Caudate nucleus (tissue), 63 donors: ENCODE measurements at places on chromosomes 16 and 17.
A peak's percentile ranks its signal among the peaks of the same experiment; 100 is the strongest.

DNA sequence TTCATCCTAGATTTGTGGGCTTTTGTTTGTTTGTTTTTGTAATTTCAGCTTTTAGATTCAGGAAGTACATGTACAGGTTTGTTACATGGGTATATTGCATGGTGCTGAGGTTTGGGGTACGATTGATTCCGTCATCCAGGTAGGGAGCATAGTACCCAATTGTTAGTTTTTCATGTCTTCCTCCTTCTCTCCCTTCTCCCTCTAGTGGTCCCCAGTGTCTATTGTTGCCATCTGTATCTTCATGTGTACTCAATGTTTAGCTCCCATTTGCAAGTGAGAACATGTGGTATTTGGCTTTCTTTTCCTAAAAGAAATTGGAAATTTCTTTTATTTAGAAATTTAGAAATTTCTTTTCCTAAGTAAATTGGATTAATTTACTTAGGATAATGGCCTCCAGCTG lies 37.1 kb upstream of the BCAS3 start:
- no peak for DNase-seq

DNA sequence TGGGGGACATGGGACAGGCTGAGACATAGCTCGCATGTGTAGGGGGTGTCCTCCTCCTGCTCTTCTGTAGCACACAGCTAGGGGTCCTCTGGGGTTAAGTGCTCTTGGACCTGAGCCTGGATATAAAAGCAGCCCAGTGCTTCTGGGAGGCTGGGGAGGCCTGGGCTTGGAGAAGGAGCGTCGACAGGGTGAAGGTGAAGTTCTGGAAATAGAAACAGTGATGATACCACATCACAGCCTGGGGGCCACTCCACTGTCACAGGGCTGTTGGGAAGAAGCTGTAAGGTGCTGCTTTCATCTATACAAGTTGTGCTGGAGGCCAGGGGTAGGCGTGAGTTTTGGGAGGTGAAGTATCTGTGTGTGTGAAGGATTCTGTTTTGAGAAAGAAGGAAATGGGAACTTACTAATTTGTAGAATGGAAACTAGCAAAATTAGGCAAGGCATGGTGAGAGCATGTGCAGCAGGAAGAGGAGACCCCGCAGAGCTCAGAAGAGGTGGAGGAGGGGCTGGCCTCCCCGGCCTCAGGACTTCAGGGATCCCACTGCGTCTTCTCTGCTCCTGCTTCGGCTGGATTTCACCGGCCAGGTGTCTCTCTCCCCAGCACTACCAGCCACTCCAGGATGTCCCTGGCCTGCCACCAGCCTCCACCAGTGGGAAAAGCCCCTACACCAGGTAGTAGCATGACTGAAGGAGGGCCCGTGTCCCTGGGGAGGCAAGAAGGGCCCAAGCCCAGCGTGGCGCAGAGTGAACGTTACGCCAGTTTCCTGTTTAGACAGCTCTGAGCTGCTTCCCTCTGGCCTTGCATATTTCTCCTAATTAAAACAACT lies 19.4 kb downstream of the PLCG2 start:
- DNase-seq: no peak

DNA sequence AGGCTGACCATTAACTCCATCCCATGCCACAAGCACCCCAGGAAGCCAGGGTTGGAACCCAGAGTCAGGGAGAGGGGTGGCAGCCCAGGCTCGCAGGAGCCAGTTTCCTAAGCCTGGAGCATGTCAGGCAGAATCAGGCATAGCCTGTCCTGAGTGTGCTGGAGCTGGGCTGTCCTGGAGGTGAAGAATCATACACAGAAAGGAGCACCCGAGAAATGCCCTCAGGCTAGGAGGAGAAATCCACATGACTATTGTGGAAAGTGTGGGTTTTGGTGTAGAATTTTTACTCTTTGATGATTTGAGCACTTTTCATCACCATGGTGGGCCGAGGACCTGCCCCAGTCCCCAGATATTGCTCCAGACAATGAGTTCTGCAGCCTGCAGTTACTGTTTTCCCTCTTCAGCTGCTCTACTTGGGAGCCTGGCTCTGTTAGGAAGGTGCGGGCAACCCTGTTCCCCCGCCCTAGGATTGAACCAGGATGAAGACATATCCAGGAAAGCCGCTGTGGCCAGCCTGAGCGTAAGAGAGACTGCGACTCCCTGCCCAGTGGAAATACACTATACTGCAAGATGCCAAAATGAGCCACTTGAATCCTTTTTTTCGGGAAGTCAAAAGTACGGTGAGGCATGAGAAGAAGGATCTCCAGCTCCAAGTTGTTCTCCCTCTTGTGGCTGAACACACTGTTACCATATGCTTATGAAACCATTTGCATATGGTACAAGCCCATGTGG lies 29.0 kb upstream of the HEATR6 start:
- DNase-seq: no peak

GRCh38 chr16:88886845-88887521 lies 20.5 kb upstream of the PABPN1L start:
- no peak for DNase-seq

DNA sequence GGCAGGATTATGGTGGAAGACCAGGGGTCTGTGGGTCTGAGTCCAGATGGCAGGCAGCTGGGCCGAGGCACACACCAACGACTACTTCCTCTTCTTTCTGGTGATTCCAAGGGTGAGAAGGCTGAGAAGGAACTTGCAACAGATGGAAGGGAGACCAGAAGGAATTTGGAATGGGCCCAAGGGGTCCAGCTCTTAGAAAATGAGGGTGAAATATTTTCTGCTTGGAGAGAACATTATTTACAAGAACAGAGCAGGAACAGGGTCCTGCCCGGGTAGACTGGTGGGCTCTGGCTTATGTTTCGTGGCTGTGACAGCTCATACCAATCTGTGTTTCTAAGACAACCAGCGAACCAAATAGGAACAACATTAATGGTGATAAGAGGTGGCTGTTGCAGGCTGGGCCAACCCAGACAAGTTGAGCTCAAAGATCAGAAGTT lies 36.6 kb downstream of the CCDC42 start:
- no peak for DNase-seq

DNA sequence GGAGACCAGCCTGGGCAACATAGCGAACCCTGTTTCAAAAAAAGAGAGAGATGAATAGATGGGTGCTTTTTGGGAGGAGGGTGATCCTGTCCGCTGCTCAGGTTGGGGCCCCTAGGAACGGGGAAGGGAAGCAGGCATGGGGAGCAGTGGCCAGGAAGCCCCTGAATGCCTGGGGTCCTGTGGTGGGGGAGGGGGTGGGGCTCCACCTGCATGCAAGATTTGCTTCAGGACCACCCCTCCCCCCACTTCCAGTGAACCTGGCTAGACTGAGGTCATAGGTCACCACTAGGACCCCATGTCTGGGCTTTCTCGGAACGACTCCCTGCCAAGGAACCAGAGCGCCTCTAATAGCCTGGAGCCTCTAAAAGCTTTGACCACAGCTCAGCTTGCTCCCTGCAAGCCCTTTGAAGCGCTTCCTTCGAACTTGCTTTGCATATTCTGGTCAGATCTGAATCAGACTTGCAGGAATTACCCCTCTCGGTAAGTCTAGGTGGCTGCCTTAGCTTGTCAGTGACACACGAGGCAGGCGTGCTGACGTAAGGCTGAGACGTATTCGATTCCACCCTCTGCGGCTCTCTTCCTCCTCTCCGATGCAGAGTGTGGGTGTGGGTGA lies 3.7 kb downstream of the SOCS3 start:
- DNase-seq: peak; percentile 51

DNA sequence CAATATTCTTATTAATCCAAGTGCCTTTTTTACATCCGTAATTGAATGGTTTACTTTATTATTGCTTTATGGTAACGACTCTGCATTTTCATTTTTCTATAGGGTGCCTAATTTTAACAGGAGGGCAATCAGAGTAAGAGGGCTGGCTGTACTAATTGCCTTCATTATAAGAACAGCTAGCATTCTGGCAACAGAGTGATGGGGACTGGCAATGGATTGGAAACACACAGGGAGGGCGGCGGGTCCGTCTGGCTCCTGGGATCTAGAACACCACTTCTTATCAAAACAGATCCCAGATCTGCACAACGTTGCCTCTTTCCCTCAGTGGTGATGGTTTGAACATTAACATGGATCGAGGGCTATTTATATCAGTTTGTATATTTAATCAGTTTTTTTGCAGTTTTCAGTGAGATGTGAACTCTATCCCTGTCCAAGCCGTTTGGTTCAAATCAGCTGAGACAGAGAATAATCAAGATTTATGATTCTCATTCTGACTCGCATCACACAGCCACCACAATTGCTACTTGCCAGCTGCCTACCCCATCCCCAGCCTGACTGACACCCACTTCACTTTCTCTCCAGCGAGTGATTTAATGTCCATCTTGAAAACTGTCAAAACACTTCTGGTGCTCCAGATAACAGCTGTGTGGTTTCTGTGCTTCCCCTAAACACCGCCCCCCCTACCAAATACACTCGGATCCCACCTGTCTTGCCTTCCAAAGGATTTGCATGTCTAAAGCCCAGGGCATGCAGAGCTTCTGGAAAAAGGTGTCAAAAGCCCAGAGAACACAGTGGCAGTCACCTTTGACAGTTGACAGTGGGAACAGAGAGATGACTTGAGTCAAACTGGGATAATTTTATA lies 327.9 kb downstream of the HS3ST4 start:
- no peak for DNase-seq

DNA sequence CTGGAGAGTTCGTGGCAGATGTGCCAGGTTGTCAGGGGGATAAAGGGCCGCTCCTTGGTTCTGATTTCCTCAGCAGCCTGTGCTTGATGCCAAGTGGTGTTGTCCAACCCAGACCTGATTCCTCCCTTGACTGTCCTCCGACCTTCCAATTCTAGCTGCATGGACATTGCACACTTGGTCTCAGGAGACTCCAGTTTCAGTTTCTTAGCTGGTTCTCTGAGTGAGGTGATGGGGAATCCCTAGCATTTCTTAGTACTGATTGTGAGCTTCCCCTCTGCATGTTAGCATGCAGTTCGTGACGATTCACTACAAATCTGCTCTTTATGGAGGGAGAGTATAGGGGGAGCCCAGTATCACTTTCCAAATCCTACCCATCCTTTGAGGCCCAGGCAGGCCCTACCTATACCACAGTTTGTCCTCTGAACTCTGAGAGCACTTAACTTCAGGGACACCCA lies 12.4 kb upstream of the CCR7 start:
- DNase-seq: no peak

- no peak for DNase-seq
Measured at GRCh38 chr16:77696149-77696548, 26.2 kb upstream of the NUDT7 start.

DNA sequence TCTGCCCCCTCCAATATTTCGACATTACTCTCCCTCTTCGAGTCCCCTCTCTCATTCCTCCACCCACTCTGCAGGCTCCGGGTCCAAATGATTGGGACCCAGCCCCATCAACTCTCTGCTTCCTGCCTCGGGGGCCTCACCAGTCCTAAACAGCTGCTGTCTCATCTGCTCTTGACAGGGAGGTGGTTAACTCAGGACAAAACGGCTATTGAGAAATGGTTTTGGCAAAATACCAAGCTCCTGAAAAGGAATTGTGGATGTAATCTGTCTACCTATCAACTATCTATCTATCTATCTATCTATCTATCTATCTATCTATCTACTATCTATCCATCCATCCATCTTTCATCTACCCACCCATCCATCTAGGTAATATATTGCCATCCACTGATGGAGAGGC lies 2.2 kb downstream of the CD300H start:
- no peak for DNase-seq

GRCh38 chr17:33435721-33436301 lies 142.7 kb upstream of the ASIC2 start:
- DNase-seq: no peak

DNA sequence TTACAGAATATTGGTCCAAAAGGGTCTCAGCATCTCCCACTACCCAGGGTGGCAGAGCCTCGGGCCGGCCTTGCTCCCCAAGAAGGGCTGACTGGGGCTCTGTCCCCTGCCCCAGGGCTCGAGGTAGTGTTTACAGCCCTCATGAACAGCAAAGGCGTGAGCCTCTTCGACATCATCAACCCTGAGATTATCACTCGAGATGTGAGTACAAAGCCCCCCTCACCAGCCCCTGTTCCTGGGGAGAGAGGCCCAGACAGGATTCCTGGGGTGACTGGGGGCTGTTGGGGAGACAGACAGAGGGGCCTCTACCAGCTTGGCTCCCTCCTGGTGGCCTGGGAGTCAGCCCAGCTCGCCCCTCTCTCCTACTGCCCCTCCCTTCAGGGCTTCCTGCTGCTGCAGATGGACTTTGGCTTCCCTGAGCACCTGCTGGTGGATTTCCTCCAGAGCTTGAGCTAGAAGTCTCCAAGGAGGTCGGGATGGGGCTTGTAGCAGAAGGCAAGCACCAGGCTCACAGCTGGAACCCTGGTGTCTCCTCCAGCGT lies 6.1 kb upstream of the NLRC5 start:
- no peak for DNase-seq

DNA sequence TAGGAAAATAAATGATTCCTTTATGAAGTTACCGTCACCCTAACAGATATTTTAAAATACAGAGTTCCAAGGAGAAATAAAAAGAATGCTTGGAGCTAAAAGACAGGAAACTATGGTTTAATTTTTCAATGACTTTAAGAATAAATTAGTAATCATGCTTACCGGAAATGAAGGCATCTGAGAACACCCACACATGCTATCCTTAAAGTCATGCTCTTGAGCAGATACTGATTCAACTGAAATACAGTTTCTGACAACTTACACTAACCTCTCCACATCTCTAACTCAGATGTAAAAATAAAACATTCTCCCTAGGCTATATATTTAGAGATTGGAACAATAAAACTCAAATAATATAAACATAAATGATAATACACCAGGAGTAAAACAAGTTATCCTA lies 7.8 kb downstream of the PSMD12 start:
- no peak for DNase-seq

GRCh38 chr17:50571681-50572080 lies 11.2 kb downstream of the CACNA1G start:
- DNase-seq: no peak
